ENCODE measurements at places on chromosomes 1 and 21. TPM values are rescaled to one million over a fixed set of nuclear protein-coding genes. Genes with fewer than 3 reads are reported as not detected.

The FCER1A gene
- not detected for total RNA-seq

The HEYL gene
- 4.9 TPM for total RNA-seq

The APCS gene
- not detected for total RNA-seq

The MEX3A gene
- total RNA-seq = 114 TPM

The NHLH2 gene
- 8.4 TPM for total RNA-seq

The YTHDF2 gene
- 150 TPM for total RNA-seq

The MYOG gene
- not detected for total RNA-seq

The ERVH48-1 gene
- not detected for total RNA-seq

DNA sequence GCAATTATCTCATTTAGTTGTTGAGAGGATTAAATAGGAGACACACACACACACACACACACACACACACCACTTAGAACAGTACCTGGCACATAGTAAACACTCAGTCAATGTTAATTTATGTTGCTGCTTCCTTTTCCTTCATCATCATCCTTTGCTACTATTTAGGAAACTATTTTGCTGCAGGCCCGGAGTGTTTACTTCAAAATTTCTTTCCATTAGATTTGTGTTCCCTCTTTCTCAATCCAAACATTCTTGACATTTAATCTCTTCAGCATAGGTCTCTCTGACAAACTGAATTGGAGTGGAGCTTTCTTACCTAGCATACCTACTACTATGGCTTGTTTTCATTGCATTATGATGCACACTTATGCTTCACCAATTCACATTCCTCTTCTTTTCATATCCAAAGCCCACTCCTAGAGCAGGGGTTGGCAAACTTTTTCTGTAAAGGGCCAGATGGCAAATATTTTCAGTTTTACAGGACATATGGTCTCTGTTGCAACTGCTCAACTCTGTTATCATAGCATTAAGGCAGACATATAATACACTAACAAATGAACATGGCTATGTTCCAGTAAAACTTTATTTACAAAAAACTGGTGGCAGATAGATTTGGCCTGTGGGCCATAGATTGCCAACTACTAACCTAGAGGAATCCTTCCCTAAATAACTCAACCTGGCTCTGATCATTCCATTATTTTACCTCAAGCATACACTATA, 49.5 kb downstream of the SCMH1 start:
- H3K4me1 ChIP-seq = peaks cover 5% of the 10 kb centered on the region
- H3K4me3 ChIP-seq = no peak overlapping the region
- H3K36me3 ChIP-seq = peaks cover 13% of the 10 kb centered on the region
- H3K27me3 ChIP-seq = no peaks in the 10 kb centered on the region
- DNase-seq = no peak
- H3K27ac ChIP-seq = no peak overlapping the region

GRCh38 chr1:219518168-219518906, 94.6 kb downstream of the ZC3H11B start:
- H3K4me1 ChIP-seq = no peaks in the 10 kb centered on the region
- H3K27me3 ChIP-seq = no peaks in the 10 kb centered on the region
- H3K36me3 ChIP-seq = no peaks in the 10 kb centered on the region
- no peak overlapping the region for H3K4me3 ChIP-seq

DNA sequence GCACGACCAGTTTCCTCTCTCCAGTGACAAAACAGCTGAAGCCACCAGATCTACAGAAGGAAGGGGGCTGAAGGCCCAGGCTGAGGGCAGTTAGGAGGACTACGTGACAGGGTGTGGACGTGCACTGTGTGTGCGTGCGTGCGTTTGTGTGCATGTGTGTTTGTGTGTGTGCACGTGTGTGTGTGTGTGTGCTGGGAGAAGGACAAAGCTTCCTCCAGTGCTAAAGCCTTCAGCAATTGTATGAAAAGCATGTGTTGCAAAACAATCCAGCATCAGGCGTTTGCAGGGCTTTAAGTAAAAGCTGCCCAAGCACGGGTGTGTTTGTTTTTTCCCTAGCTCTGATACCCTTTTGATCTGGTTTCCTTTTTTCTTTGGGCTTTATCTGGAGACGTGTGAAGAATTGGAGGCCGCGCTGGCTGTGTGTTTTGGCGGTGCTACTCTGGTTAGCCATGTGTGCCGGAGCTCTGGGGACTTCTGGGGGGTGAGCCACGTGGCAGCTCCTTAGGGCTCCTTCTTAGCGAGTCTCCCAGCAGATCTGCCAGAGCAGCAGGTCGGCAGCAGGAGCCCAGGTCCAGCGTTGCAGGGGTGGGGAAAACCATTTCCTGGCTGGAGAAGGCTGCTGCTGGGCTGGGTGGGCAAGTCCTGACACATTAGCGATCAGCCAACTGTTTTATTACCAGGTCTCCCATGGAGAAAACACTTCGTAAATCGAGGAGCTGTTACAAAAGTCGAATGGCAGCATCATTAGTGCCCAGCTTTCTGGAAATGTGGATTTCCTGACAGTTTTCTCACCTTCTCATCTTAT, 73.4 kb downstream of the UCK2 start:
- peaks cover 16% of the 10 kb centered on the region for H3K36me3 ChIP-seq
- no peak overlapping the region for H3K4me3 ChIP-seq
- H3K27me3 ChIP-seq = no peaks in the 10 kb centered on the region
- no peak for DNase-seq

DNA sequence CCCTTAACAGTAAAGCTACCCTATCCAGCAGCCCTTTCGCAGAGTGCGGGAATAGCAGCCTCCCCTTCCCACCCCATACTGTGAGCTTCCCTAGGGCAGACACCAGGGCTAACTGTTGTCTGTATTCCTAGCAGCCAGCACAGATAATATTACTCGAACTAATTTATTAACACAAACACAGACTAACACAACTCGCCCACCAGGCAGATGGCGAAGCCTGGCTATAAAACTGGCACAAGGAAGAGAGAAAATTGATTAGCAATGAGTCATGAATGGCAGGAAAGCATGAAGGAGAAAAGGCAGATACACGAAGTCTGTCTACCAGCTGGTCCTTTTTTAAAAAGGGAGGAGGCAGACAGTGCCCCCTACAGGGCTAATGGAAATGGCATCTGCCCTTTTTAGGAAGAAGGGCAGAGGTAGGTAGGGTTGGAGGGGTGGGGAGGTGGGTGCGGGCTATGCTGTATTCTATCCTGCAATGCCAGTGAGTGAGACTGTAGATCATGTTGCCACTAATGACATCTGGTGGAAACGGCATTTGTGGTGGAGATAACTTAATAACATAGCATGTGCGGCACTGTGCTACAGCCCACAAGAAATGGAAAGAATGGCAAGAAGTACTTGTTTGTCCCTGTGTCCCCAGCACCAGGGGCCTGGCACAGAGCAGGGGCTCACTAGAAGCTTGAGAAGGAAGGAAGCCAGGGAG, 30.6 kb upstream of the CTPS1 start:
- no peak overlapping the region for H3K27ac ChIP-seq
- peaks cover 4% of the 10 kb centered on the region for H3K4me1 ChIP-seq
- no peaks in the 10 kb centered on the region for H3K36me3 ChIP-seq
- H3K27me3 ChIP-seq = peaks cover 29% of the 10 kb centered on the region
- peak; percentile 45 for DNase-seq

- DNase-seq = no peak
- H3K36me3 ChIP-seq = no peaks in the 10 kb centered on the region
- H3K27me3 ChIP-seq = peaks cover 5% of the 10 kb centered on the region
These were observed 59.6 kb downstream of the KCNAB2 start for GRCh38 chr1:6105218-6105679.

DNA sequence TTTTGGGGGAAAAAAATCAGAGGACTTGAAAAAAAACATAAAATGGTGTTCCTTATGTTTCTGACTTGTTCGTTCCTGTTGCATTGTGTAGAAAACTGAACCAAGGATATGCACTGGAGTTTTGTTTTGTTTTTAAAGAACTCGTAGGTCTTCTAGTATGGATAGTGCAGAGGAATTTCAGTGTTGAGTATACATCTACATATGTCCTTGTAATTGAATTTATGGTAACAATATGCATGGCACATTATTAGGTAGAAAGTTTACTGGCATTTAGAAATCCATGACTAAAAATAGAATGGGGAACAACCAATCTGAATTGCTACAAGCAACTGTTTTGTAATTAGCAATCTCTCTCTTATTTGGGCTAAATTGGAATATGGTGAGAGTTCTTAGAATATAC, 188.3 kb upstream of the ZRANB2 start:
- no peak overlapping the region for H3K27ac ChIP-seq
- DNase-seq = no peak
- H3K27me3 ChIP-seq = no peaks in the 10 kb centered on the region
- H3K4me3 ChIP-seq = no peak overlapping the region
- no peaks in the 10 kb centered on the region for H3K36me3 ChIP-seq

All from neural crest cell (in vitro differentiated cells).